ENCODE measurements at places on chromosomes 16 and 17. TPM values are rescaled to one million over a fixed set of nuclear protein-coding genes. Genes with fewer than 3 reads are reported as not detected.

The PHOSPHO1 gene
- 7.5 TPM for total RNA-seq

- DNase-seq: no peak
These were observed 841 bp upstream of the RAB5C start for GRCh38 chr17:42155614-42156045.

DNA sequence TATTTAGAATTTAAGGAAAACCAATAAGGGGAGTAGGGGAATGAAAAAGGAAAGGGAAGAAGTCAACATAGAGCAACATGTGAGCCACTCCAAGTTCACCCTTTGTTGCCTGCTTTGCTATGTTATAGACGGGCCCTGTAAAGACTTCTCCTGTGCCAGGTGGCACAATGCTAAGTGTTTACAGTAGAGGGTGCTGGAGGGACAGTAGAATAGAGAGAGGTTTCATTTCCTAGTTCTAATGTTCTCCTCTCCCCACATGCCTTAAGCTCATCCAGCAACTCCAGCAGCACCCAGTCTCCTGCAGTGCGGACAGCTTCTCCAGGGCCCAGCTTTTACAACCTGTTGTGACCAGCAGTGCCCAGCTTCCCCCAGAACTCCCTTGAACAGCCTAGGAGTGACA lies 468.0 kb downstream of the HS3ST3B1 start:
- DNase-seq: no peak

DNA sequence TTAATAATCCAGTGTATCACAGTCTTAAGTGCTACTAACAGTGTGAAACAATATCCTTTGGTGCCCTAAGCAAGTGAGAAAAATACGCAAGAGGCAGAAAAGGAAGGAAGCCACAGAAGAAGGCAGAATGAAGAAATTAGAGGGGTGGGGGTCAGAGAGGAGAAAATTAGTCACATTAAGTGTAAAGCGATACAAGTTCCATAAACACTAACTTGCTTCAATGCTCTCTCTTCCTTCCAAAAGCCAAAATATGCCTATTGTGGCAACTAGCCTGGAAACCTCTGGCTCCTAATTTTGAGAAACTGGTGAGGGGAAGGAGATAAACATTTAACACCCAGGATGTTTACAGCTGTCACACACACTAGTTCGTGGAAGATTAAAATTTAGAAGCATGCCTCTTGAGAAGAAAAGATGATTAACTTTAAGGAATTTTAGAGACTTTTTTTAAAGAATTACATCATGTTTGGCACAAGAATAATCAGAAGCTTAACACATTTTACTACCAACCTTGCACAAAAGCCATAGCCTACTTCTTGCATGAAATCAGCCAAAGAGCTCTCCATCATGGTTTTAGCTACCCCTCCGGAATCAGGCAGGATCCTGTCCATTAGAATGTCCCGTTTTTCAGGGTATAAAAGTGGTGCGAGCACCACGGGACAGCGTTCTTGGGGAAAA lies 44.7 kb downstream of the CNOT1 start:
- no peak for DNase-seq

DNA sequence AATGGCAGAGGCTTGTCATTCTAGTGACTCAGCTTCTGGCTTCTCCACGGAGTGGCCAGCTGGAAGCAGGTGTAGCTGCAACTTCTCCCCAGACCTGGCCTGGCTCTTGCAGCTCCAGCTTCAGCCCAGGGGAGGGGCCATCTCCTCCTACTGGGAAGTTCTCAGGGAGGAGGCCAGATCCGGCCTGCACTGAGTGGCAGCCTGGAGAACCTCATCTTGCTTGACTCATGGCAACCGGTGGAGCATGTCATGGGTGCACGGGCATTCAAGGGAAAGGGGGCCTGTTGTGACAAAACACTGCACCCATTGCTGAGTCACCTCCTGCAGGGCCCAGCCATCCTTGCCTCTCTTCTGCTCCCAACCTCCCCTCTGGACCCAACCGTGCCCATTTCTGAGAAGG lies 273.9 kb upstream of the MAF start:
- no peak for DNase-seq

DNA sequence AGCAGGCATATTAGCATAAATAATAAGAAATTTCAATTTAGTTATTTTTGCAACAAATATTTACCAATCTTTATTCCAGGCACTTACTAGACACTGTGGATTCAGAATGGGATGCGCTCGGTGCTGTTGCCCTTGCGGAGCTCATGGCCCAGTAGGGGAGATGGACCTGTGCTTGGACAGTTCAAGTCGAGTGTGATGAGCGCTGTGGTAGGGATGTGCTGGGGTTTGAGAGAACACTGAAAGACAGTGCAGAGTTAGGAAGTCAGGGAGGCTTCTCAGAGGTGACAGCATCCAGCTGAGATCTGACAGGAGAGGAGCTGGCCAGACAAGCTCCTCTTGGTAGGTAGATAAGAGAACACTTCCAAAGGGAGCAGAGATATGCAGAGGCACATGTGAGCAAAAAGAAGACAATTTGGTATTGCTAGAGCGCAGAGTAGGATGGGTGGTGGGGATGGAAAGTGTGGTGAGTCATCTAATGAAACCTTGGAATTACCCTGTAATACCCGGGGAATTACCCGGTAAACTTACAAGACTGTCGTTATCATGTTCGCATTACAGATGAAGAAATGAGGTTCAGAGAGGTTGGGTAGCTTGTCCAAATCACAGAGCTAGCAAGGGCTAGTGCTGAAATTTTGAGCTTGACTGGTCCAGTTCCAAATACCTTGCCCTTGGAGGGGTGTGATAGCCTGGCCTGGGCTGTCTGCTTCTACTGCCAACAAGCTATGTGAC lies 298.1 kb upstream of the N4BP1 start:
- DNase-seq: no peak

- DNase-seq: peak; percentile 32
These were observed 3.3 kb downstream of the SLFN14 start for GRCh38 chr17:35557353-35557752.

DNA sequence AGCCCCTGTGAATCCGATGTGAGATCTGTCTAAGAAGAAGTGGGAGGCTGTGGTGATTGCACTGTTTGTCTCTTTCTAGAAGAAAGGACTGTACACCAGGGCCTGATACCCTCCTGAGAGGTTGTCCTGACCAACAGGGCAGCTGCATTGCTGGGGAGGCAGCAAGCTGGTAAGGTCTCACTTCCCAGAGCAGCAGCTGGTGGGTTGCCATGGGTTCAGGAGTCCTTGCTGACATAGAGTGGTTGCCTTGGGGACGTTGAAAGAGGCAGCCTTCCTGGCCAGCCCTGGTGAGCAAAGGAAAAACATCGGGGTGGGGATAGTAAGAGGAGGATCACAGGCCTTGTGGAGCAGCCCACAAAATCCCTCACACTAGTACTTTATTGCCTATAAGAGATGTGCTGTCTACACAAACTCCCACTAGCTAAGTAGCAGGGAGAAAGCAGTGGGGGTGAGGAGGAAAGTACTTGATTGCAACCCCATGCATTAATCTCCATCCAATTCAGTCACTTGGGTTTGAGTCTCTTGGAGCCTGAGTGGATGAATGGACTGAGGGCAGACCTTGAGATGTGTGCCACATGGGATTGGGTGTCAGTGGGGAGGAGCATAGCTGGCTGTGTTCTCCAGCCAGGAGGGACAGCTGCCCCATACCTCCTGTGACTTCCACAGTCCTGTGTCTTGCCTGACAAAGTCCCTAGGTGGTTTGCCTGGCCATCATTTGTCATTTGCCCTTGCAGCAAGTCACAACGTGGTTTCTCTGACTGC lies 143.8 kb upstream of the RPL38 start:
- DNase-seq: no peak
